ENCODE measurements at places on chromosomes 7 and 10.
A peak's percentile ranks its signal among the peaks of the same experiment; 100 is the strongest.

GRCh38 chr10:101903827-101904550 is 60.4 kb upstream of the KCNIP2 start:
- DNase-seq = peak; percentile 18

GRCh38 chr10:46326971-46327370 is 40.2 kb downstream of the ANTXRL start:
- no peak for DNase-seq

- peak; percentile 26 for DNase-seq
Observed at GRCh38 chr10:84256510-84257342, 11.9 kb downstream of the RGR start.

DNA sequence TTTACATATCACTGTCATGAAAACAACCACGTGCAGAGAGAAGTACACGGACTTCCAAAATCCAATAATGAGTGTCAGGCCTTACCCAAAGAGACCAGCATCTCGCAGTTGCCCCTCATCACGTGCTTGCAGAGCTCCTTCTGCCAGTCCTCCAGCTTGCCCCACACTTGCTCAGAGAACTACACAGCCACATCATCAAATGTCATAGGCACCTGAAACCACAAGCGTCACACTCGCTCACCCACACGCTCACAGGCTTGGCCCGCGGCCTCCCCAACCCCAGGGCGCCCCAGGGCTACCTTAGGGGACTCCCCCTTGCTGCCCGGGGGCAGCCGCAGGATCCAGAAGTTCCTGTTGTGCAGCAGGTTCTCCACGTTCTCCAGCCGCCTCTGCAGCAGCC is 123.4 kb upstream of the ZNF746 start:
- DNase-seq = no peak

- no peak for DNase-seq
Observed at GRCh38 chr7:106057962-106058927, 53.9 kb downstream of the SYPL1 start.

DNA sequence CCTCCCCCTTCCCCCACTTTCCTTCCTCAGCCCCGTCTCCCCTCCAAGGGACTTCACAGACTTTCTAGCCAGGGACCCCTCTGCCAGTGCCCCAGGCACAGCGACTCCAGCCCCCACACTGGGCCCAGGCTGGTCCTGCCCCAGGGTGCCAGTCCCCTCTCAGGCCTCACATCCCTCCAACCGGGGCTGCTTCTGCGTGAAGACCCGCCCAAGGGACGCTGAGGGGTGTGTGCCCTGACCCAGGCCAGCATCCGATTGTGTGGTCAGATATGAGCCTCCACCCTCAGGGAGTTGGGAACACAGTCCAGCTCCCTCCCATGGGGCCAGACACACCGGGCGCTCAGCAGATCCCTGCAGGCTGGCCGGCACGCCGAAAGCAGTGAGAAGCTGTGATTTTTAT is 97.0 kb downstream of the MICALL2 start:
- no peak for DNase-seq

- DNase-seq = no peak
Observed at GRCh38 chr10:94334857-94335256, 27.9 kb downstream of the NOC3L start.

- DNase-seq = no peak
Observed at GRCh38 chr10:79403441-79404230, 41.8 kb downstream of the ZCCHC24 start.

DNA sequence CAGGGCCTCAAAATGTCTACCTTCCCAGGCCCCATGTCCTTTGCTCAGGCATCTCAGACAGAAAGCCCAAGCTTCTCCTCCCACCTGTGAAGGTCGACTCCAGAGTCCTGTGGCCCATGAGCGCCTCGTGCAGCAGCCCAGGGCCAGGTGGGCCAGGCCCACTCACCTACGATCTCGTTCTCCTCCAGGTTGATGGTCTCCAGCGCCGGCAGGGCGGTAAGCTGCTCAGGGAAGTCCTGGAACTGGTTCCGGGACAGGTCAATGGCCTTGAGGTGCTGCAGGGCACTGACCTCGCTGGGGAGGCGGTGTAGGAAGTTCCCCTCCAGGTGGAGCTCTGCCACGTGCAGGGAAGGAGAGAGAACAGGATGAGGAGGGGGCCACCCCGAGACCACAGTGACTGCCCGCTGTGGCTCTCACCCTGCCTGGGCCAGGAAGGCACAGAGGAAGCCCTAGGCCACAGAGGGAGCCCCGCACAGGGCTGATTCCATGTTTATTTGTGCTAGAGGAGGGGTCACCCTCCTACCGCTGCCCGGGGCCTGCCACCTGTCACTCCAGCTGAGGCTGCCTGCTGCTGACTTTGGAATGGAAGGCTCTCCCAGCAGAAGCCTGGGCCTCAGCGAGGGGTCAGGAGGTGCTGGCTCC is 40.0 kb upstream of the NPFFR1 start:
- no peak for DNase-seq

DNA sequence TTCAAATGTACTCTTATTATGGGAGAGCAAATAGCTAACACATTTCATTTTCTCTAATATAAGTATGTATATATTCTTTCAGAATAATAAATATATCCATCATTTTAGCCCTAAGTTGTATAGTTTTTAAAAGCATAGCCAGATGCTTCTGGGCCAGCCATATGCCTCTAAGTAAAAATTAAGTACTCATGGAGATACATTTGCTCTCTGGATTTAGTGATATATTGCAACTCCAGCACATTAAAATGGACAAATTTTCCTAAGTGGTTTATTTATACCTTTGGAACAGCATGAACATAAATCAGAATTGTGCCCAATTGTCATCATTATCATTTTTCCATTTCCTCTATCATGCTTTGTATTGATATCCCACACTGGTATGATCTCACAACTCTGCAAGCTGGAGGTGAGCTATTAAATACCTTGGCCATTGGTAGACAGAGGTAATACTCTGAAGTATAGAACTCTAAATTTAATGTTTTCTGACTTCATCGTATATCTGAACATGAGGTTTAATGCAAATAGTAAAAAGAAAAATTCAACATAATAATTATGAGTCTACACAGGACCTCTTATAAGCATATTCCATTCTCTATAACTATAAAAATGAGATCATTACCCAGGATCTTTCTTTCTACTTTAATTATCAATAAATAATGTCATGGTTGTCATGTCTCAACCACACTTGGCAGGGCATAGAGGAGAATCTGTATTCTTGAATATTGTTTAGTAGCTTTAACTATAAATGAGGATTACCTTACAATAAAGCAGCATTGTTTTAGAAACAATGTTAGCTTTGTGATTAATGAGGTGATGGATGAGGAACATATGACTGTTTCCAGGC is 90.8 kb downstream of the AGMO start:
- DNase-seq = no peak

- no peak for DNase-seq
Observed at GRCh38 chr10:13700473-13701144, 113.8 kb downstream of the PRPF18 start.

GRCh38 chr10:82211346-82211745 is 336.4 kb downstream of the NRG3 start:
- DNase-seq = no peak

DNA sequence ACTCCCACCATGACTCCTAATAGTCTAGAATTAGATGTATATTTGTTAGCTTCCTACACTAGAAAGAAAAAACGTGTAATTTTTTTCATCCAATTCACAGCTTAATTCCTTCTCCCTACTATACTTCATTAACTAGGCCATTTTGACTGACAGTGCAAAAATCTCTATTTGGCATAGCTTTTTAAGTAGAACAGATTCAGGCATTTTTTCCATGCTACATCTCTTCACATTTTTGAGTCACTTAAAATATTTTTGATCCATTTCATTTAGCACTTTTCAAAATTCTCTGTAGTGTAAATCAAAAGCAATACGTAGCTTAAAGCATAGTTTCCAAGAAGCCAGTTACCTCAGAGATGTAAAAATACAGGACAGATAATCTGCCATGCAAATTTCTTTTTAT is 391.1 kb upstream of the NPVF start:
- DNase-seq = no peak

DNA sequence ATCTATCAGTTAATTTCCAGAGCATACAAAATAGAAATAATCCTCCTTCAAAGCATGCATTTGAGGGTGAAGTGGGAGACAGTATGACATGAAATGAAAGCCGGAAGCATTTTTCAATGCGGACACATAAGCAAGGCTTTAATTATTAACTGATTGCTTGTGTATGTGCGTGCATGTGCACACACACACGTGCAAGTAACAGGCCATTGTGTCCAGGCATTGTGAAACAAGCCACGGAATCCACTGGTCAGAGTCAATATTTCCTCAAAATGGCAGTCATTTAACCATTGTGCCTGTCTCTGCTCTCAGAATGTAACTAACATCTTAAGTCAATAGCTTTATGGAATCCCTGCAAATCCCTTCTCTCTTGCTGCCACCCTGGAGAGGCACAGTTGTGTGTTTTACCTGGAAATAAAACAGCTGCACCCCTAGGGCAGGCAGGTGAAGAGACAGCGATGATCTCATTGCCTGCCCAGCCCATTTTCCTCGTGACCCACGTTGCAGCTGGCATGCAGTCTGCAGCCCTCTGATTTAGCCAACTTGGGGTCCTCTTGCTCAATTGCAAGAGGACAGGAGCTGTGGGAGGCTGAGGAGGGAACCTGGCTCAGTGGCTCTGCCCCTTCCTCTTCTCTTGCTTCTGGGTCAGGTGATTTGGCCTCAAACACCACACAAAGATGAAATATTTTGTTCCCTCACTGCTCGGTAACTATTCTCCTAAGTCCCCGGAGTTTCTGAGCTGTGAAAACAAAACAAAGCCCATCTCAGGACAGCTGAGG is 500.9 kb upstream of the ZMIZ1 start:
- peak; percentile 16 for DNase-seq

DNA sequence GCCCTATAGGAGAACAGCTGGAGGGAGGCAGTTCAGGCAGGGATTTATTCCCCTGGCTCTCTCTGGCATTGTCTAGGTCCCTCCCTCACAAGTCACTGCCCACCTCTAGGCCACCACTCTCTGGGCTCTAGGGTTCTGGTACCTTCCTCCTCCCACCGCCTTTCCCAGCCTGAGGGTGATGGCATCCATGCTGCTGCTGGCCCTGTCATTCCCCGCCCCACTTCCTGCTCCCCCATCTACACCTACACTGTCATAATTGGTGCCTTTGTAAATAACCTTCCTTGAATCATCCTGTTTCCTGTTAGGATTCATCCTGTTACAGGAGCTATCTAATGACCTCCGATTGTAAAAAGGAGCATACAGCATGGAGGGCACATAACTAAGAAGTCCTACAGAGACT is 303.3 kb upstream of the COBL start:
- DNase-seq = no peak

DNA sequence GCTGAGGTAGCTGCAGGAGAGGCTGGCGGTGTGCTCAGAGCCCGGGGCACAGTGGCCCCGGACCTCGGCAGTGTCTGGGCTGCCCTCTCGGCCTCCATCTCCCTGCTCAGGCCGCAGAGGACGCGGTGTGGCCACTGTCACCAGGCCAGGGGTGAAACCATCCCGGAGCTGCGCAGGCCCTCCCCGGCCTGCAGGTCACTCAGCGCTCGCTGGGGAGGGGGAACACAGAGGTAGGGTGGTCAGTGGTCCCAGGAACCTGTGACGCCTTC is 49.8 kb upstream of the DAGLB start:
- no peak for DNase-seq

DNA sequence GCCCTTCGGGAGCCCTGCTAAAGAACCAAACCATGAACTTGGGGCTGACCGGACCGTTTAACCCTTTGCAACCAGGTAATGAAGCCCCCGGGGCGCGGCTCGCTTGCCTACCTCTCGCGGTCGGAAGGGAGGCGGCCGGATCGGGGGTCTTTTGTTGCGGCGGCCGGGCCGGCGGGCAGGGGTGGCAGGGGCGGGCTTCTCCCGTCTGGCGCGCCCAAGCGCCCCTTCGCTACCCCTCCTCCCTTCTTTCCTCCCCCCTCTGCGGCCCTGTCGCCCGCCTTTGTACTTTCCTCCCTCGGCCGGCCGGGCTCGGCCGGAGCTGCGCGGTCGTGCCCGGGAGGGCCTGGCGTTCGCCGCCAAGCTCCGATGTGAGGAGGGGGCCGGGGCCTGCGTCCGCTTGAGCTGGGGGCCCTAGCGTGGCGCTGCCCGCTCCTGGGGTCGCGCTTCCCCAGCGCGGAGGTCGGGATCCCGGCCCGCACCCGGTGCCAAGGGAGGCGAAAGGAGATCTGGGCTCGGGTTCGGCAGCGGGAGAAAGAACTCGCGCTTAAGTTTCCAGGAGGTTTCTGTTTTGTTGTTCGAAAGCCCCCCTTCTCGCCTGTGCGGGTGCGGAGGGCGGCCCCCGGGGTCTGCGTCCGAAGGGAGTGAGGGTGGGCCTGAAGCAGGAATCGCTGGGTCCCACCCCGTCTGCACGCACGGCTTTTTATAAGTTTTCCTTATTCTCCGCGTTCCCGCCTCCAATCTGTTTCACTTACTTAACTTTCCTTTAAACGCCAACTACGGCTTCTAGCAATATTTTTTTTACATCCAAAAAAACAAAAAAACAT is 436.8 kb upstream of the GALNT17 start:
- DNase-seq = peak; percentile 67

GRCh38 chr7:29878081-29878688 is 71.9 kb downstream of the WIPF3 start:
- DNase-seq = peak; percentile 50

DNA sequence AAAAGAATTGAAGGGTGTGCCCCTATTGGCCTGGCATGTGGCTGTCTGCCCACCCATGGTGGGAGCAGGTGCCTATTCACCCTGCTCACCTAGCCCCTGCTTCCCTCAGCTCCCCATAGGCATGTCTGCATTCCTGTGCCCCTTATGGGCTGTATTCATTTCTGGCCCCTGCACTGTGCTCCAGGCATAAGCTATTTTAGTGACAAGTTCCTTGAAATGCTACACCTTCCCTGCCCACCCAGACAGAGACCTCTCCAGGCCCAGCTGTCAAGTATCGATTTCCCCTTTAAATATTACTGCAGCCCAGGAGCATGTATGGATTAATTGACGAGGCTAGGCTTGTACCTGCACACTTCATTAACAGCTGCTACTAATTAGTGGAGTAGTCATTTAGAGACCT is 235.4 kb downstream of the RPS24 start:
- DNase-seq = no peak

DNA sequence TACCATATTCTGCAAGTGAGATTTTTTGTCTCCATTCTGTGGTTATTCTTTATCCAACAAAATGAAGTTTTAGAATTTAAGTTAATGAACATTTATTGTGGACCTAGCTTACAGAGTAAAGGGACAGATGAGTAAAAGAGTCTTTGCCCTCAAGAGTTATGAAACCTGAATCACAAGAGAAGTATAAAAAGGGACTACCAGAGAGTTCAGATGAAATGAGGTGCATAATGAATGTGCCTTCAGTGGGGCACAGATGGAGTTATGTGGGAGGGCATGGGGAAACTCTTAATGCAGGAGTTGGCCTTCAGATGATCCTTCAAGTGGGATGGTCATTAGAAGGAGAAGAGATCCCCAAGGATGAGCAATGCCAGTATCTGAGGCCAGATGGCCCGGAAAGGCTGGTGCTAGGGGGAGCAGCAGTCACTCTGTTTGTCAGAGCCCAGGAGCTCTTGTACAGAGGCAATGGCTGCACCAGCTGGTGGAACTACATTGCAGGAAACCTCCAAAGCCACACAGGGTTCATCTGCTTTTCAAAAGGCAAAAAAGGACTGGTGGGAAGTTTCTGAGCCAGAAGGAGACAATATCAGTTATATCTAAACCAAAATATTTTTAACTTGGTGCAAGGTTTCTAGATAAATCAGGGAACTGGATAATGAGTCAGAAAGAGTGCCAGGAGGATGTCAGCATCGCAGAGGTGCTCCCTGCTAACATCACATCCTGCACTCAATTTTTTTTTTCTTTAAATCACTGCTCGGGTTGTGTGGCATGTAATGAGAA is 162.0 kb downstream of the KLF6 start:
- DNase-seq = no peak

- peak; percentile 68 for DNase-seq
Observed at GRCh38 chr10:76297780-76298281, 866.4 kb downstream of the LRMDA start.

All from NCI-H1092 treated with DMSO at 0.1 percent for 48 hours (cell line).